ENCODE measurements at places on chromosomes 1 and 21.

DNA sequence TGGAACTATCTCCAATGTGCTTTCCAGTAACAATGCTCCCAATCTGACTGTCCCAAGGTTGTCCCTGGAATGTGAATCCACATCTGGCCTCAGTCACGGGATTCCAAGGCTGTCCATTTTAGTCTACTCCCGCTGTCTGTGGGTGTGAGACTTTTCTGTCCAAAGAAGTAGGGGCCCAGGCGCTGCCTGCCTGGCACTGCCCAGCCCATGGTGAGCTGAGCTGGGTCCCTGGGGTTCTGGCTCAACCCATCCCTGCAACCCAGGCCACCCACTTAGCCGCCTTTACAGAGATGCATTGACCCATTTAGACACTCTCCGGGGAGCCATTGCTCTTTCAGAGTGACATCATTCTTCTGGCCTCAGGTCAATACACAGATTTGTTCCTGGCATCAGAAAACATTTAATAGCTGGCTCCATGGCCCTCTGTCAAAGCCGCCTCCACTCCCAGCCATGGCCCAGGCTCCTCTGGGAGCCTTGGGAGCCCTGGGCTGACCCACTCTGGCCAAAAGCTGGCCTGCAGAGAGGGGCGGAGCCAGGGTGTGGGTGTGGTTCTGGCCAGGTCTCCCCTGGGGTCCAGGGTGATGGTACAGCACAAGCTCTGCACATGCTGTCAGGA, 47.2 kb upstream of the PAX7 start:
- no peak for DNase-seq

DNA sequence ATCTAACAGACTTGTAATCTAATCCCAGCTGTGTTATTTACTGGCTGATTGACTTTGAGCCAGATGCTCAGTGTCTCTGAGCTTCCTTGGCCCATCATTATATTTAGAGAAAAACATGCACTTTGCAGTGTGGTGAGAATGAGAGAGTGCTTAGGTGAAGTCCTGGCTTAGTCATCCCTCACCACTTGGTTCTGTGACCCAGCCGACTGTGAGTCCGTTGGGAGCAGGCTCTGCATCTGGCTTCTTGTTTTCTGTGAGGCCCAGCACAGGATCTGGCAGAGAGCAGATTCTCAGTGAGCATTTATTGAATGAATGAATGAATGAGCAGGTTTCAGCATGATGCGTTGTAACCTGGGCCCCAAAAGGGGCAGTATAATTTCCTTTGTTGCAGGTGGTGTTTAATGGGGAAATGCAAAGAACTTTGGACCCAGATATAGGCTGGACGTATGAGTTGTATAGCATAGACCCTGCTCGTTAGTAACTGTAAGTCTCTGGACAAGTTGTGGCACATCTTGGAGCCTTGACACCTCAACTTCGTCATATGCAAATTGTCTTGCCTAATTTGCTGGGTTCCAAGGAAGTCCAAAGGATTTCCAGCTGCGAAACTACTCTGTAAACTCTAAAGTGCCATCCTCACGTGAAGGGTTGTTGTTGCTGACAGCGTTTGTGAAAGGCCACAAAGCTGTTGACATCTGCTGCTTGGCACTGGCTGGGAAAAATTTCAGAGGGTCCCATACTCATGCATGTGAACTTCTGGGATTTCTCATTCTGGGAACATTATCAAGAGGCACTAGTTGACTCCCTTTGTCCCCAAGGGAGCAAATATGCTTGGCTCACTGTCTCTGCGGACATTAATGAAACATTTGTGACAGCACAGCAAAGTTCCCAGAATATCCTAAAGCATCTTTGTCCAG, 138.8 kb upstream of the USP24 start:
- DNase-seq = no peak

DNA sequence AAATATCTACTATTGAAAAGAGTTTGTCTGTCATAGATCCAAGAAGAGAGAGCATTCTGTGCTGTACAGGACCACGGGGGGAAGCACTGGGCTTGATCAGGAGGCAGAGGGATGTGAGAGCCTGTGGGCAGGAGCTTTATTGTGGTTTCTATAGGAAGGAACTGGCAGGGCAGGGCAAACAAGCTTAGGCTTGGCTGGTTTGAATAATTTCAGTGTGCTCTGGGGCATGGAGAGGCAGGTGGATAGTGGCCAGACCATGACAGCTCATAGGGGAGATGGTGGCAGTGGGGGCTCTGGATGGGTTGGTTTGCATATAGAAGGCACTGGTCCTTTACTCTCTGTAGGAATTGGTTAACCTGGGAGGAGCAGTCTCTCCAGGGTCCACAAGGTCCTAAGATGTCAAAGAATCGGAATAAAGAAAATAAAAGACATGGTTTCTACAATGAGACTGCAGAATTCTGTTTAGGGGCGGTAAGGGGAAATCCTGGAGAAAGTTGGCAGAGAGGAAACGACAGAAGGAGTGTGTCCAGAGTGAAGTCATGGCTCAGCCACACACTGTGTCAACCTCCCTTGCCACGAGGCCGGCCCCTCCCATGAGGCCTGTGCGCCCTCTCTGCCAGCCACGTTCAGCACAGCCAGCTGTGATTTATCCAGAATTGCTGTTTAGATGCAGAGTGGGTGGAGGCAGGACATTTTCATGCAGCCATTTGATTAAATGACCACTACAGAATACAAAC, 81.7 kb upstream of the PGBD5 start:
- no peak for DNase-seq

DNA sequence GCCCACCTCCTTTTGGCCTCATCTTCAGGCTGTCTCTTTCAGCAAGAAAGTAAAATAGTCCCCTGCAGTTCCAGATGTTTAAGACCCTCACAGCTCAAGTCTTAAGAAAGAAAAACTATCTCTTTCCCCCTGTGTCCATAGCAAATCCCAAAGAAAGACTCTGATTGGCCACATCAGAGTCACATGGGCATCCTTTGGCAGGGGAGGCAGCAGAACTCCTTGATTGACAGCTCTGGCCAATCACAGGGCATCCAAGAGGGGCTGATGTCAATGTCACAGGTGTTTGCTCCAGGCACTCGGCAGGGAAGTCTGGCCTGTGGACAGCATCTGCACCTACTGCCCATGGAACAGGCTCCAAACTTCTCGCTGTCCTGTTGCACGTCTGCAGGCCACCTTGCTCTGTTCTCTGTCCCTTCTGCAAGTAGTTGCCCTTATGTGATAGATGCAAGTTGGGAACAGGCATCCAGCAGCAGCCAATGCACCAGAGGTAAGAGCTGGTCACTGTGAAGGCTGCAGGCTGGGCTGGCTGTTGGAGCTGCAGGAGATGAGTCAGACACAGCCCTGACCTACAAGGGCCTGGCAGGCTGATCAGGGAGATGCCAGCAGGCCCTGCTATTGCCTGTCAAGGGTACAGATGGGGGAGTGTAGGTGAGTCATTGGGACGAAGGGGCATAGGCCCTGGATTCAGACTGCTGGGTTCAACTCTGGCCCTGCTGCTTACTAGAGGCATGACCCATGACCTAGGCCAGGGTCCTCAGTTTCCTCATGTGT, 96.8 kb upstream of the TMEM51 start:
- DNase-seq = no peak

DNA sequence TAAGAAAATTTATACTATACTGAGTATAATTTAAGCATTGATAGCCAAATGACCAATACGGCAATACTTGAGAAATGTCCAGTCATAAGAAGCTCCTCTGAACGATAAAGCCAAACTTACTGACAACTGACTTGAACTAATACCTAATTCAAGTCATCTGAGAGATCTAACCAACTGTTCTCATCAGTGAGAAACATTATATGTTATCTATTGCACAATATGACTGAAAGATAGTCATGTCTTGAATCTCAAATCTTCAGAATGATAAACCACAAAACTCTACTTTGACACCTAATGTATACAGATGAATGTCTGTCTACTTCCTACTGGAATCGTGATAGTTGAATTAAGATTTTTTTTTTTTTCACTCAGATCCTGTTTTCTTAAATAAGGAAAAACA, 39.0 kb downstream of the APP start:
- no peak for DNase-seq

DNA sequence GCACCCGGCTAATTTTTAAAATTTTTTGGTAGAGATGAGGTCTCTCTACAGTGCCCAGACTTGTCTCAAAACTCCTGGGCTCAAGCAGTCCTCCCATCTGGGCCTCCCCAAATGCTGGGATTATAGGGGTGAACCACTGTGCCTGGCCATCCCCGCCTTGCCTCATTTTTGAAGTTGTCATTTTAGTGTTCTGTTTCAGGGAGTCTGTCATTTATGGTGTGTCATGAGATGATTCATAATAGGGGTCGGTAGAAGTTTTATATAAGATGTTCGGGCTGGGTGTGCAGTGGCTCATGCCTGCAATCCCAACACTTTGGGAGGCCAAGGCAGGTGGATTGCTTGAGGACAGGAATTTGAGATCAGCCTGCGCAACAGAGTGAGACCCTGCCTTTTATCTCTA, 8.5 kb downstream of the PRCC start:
- DNase-seq = no peak

- DNase-seq = no peak
These were observed 4.6 kb downstream of the LMX1A start for GRCh38 chr1:165351863-165352441.

- DNase-seq = no peak
These were observed 53.0 kb downstream of the RGS2 start for GRCh38 chr1:192861860-192862259.

DNA sequence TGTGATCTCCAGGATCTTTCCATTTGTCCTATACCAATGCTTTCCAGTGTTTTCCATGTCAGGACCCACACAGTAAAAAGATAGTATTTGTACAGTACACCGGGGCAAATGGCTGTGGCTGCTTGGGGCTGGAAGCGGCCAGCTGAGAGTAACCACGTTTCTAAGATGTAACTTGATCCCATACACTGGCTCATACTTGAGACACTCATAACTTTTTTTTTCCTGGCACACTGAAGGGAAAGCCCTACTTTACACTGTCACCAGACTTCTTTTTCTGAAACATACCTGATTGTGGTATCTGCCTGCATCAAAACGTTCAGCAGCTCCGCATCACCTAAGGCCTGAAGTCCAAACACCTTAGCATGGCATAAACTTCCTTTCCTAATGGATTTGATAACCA, 21.6 kb downstream of the VPS13D start:
- no peak for DNase-seq

- DNase-seq = no peak
These were observed 56.7 kb downstream of the S1PR1 start for GRCh38 chr1:101293461-101294051.

Data from cortex of kidney (tissue), 1 donor.